Right lobe of liver (tissue), 6 donors: ENCODE measurements at places on chromosomes 11 and 22. TPM values are rescaled to one million over a fixed set of nuclear protein-coding genes. Genes with fewer than 3 reads are reported as not detected.

DNA sequence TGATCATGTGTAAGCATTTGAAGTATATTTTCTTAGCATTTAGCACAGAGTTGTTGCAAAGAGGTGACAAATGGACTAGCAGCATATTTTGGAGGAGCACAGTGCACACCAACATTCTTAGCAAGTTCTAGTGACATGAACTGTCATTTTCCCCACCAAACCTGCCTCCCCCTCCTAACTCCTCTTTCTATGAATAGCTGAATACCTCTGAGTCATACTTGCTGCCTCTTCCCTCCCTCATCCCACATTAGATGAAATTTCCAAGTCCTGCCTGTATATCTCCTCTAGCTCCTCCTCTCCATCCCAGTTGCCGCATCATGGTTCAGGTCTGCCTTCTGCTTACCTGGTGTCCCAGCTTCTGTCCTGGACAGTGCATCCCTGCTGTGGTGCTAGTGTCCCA, 7.2 kb downstream of the OSBP2 start:
- H3K27me3 ChIP-seq = no peaks in the 10 kb centered on the region
- no peak for DNase-seq
- no peaks in the 10 kb centered on the region for H3K4me1 ChIP-seq
- no peaks in the 10 kb centered on the region for H3K36me3 ChIP-seq
- H3K4me3 ChIP-seq = no peak overlapping the region

GRCh38 chr11:56495117-56495516, 3.9 kb upstream of the OR5M8 start:
- DNase-seq = no peak
- no peaks in the 10 kb centered on the region for H3K27me3 ChIP-seq
- no peak overlapping the region for H3K27ac ChIP-seq
- H3K4me1 ChIP-seq = no peaks in the 10 kb centered on the region
- H3K4me3 ChIP-seq = no peak overlapping the region

DNA sequence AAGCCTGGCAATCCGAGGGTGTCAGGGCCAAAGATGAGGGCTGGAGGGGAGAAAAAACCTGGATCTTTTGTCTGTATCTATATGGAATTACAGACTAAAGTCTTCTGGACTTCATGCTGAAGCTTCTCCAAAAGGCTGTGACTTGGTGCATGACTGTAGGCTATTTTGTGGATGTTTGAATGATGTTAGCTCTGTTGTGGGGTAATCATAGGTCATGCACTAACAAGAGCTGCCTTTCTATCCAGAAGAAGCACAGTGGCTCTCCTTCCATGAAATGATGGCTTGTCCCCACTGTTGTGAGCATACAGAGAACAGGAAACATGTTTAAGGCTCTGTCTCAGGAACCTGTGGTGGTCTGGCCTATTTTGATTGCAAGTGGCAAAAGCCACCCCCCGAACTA, 263.3 kb upstream of the PLET1 start:
- no peak overlapping the region for H3K27ac ChIP-seq
- no peak for DNase-seq
- no peaks in the 10 kb centered on the region for H3K27me3 ChIP-seq
- H3K4me3 ChIP-seq = no peak overlapping the region
- no peaks in the 10 kb centered on the region for H3K4me1 ChIP-seq

BBOX1 gene
- 3.7 TPM for total RNA-seq

OPCML gene
- total RNA-seq = 0.11 TPM

- no peaks in the 10 kb centered on the region for H3K27me3 ChIP-seq
- H3K4me1 ChIP-seq = no peaks in the 10 kb centered on the region
- H3K36me3 ChIP-seq = no peaks in the 10 kb centered on the region
These were observed 7.9 kb upstream of the ETS1 start for GRCh38 chr11:128595221-128595620.

CRYBB2 gene
- not detected for total RNA-seq

- H3K4me1 ChIP-seq = no peaks in the 10 kb centered on the region
- no peak overlapping the region for H3K27ac ChIP-seq
- H3K4me3 ChIP-seq = no peak overlapping the region
- DNase-seq = peak; percentile 29
These were observed 144.1 kb downstream of the CTTN start for GRCh38 chr11:70542406-70542805.

GRCh38 chr11:111409915-111410314, 30.8 kb upstream of the POU2AF1 start:
- H3K4me3 ChIP-seq = no peak overlapping the region
- no peak overlapping the region for H3K27ac ChIP-seq
- H3K27me3 ChIP-seq = no peaks in the 10 kb centered on the region
- no peaks in the 10 kb centered on the region for H3K4me1 ChIP-seq
- DNase-seq = no peak
- H3K36me3 ChIP-seq = no peaks in the 10 kb centered on the region

GRCh38 chr11:3088806-3089205, 31.6 kb upstream of the CARS1 start:
- H3K36me3 ChIP-seq = no peaks in the 10 kb centered on the region
- no peak overlapping the region for H3K4me3 ChIP-seq
- no peak for DNase-seq
- no peak overlapping the region for H3K27ac ChIP-seq
- H3K4me1 ChIP-seq = no peaks in the 10 kb centered on the region

DNA sequence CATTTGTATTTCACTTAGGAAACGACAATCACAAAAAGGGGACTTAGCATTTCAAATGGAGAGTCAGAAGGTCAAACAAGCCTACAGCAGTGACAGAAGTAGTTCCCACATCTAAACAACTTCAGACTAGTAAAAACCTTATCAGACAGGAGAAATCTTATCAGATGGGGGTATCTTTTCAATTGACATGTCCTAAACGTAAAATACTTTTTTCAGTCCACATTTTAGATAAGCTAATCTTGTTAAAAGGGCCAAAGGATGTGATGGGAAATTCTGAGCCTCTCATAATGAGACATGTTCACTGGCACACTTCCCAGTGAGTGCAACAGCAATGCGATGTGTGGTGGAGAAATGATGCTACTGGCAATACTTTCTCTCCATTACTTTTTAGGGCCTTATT, 2.4 kb downstream of the MAPK1 start:
- no peaks in the 10 kb centered on the region for H3K27me3 ChIP-seq
- no peak overlapping the region for H3K27ac ChIP-seq
- H3K36me3 ChIP-seq = no peaks in the 10 kb centered on the region
- DNase-seq = no peak
- H3K4me1 ChIP-seq = no peaks in the 10 kb centered on the region

DNA sequence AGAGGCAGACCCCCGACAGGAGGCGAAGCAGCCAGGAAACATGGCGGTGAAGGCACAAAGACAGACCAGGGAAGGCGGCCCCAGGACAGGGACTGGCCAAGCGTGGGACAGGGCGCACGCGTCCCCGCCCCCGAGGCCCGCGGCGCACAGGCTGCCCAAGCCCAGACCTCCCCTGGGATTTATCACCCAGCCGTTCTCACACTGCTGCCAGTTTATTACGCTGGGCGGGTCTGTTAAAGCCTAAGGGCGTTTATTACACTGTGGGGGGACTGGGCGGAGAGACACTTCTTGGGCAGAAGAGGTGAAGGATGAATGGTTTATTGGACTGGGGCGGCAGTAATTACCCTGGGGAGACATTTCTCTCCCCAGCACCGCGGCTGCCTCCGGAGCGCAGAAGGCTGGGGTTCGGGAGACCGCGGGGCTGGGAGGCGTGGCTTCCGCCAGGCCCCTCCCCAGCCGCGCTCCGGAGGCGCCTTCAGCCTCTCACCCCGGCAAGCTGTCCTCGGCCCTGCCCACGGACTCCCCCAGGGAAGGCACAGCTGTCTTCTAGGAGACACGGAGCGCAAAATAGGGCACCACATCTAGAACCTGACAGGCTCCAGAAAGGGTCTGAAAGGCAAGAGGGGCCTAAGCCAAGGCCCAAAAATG, 47.1 kb downstream of the SLC22A12 start:
- no peak overlapping the region for H3K4me3 ChIP-seq
- no peak overlapping the region for H3K27ac ChIP-seq
- H3K36me3 ChIP-seq = no peaks in the 10 kb centered on the region
- DNase-seq = no peak

GRCh38 chr11:9971894-9972293, 308.0 kb downstream of the SWAP70 start:
- no peak overlapping the region for H3K4me3 ChIP-seq
- H3K4me1 ChIP-seq = no peaks in the 10 kb centered on the region
- H3K27ac ChIP-seq = no peak overlapping the region

- H3K27me3 ChIP-seq = no peaks in the 10 kb centered on the region
- H3K27ac ChIP-seq = peak overlapping the region; percentile 45
- peaks cover 26% of the 10 kb centered on the region for H3K4me1 ChIP-seq
- H3K36me3 ChIP-seq = peaks cover 2% of the 10 kb centered on the region
- peak overlapping the region; percentile 96 for H3K4me3 ChIP-seq
These were observed 1.7 kb downstream of the SLC37A4 start for GRCh38 chr11:119029069-119029339.

- DNase-seq = no peak
- no peak overlapping the region for H3K4me3 ChIP-seq
- H3K4me1 ChIP-seq = no peaks in the 10 kb centered on the region
- no peaks in the 10 kb centered on the region for H3K27me3 ChIP-seq
- H3K36me3 ChIP-seq = no peaks in the 10 kb centered on the region
These were observed 134.3 kb downstream of the MN1 start for GRCh38 chr22:27667121-27667843.

DNA sequence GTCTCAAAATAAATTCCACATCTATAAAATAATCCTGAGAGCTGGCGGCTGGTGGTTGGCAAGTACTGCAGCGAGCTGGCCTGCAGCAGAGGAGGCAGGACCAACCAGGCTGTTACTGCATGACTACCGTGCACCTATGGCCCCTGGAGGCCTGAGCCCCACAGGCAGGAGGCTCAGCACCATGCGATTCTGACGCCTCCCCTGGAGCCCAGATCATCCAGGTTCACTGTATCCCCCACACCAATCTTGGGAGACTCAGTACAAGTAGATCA, 159.5 kb upstream of the NCAM1 start:
- no peaks in the 10 kb centered on the region for H3K36me3 ChIP-seq
- no peak overlapping the region for H3K27ac ChIP-seq
- no peak for DNase-seq
- H3K27me3 ChIP-seq = no peaks in the 10 kb centered on the region

DNA sequence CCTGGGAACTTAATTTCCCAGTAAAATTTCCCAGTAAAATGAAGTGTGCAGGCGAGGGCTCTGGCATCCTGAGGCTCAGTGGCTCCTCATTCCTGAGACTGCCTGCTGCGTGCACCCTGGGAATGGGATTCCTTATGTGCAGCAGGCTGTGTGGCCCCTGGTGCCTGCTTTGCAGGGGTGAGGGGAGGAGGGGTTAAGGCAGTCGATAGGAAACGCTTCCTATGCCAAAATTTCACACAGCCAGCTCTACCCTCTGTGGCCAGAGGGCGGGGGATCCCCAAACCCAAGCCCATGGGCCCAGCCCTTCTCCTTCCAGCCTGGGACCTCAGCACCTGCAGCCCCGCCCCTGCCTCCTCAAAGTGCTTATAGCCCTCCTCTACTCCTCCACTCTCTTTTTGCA, 12.1 kb upstream of the BAIAP2L2 start:
- no peak overlapping the region for H3K4me3 ChIP-seq
- no peak for DNase-seq
- no peak overlapping the region for H3K27ac ChIP-seq
- no peaks in the 10 kb centered on the region for H3K27me3 ChIP-seq
- no peaks in the 10 kb centered on the region for H3K4me1 ChIP-seq

- H3K36me3 ChIP-seq = no peaks in the 10 kb centered on the region
- no peak for DNase-seq
- no peaks in the 10 kb centered on the region for H3K27me3 ChIP-seq
- no peak overlapping the region for H3K4me3 ChIP-seq
These were observed 4.5 kb upstream of the CREB3L1 start for GRCh38 chr11:46272816-46273427.

SAA4 gene
- 798 TPM for total RNA-seq

- no peaks in the 10 kb centered on the region for H3K4me1 ChIP-seq
- no peaks in the 10 kb centered on the region for H3K36me3 ChIP-seq
- no peaks in the 10 kb centered on the region for H3K27me3 ChIP-seq
- DNase-seq = no peak
These were observed 139.4 kb downstream of the SPATA19 start for GRCh38 chr11:133705873-133706272.

DNA sequence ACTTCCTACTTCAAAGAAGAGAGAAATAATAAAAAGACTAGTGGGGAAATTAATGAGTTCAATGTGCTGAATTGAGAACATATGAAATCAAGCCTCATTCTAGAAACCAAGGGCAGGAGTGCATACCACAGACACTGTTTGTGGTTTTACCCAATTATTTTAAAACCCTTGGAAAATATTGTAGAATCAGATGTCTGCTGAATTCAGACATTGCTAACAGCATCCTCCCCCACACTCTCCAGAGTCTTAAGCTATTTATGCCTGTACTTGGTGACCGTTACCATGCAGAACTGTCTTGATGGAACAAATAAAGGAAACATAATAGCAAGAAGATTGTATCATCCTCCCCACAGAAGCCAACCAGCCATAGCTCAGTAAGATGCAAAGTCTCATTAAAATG, 850.1 kb downstream of the NTM start:
- H3K4me1 ChIP-seq = no peaks in the 10 kb centered on the region
- no peaks in the 10 kb centered on the region for H3K36me3 ChIP-seq
- H3K4me3 ChIP-seq = no peak overlapping the region
- H3K27ac ChIP-seq = no peak overlapping the region

- H3K27me3 ChIP-seq = no peaks in the 10 kb centered on the region
- H3K4me1 ChIP-seq = no peaks in the 10 kb centered on the region
- H3K4me3 ChIP-seq = no peak overlapping the region
- H3K27ac ChIP-seq = no peak overlapping the region
- H3K36me3 ChIP-seq = no peaks in the 10 kb centered on the region
These were observed 30.3 kb upstream of the EMID1 start for GRCh38 chr22:29175312-29175835.

DNA sequence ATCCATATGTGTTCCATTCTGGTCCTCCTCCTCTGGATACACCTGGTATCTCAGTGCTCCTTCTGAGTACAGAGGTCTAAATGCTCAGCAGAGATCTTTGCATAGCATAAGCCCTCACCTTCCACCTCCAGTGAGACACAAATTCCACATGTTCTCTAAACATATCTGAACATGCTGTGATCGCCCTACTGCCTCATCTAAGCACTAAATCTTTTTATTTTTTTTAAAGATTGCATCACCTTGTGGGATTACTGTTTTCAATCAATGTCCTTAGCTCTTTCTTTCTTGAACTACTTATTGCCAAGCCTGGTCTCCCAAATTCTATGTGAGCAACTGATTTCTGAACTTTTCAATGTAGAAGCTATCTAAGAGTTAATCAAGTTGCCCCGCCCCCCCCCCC, 113.4 kb downstream of the TRPC6 start:
- no peaks in the 10 kb centered on the region for H3K36me3 ChIP-seq
- H3K4me1 ChIP-seq = no peaks in the 10 kb centered on the region
- no peaks in the 10 kb centered on the region for H3K27me3 ChIP-seq
- no peak overlapping the region for H3K4me3 ChIP-seq
- DNase-seq = no peak

DCDC1 gene
- 3.7 TPM for total RNA-seq

DNA sequence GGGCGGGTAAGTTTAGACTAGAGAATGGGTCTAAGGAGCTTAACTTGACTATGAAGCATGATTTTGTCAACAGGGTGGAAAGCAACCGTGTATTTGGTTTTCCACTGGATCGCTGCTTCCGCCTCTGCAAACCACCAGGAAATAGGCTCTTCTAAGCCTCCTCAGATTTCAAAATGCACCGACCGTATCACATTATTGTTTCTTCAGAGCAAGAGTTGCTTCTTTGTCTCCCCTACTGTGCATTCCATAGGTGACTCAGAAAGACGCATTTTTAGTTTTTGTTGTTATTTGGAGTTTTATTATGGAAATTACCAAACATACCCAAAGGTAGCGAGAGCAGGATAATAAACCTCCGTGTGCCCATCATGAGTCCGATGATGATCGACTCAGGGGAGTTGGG, 64.3 kb upstream of the RASD2 start:
- H3K4me1 ChIP-seq = no peaks in the 10 kb centered on the region
- no peak overlapping the region for H3K27ac ChIP-seq
- no peak overlapping the region for H3K4me3 ChIP-seq
- no peaks in the 10 kb centered on the region for H3K27me3 ChIP-seq
- no peak for DNase-seq

SMIM35 gene
- total RNA-seq = not detected
